H4 (cell line): ENCODE measurements at places on chromosomes 4 and X.

DNA sequence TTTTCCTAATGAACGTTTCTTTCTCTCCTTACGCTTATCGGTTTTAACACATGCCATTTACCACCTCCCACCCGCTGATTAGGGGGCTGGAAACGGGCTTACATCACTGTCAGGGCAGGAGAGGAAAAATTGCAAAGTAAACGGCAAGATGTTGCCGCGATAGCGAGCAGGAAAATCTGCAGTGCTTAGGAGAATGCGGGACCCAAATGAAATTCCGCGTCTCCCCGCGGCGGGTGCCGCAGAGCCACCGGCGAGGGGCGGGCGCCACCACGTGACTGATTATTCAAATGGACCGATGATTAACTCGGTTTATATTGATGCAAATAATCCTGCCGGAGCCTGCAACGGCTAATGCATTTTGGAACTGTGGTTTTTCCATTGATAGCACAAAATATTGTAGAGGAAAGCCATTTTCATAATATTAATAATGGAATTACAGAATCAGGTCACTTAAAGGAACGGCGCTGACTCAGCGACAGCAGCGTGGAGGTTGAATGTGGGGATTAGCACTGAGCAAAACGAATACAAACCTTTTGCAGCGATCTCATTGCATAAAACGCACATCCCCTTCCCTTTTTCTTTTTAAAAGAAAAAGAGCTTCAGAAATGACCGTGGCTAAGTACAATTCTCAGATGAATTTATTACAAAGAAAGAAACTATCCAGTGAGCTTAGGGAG lies 224.2 kb downstream of the STIM2 start:
- DNase-seq, result no peak

- no peak for DNase-seq
Observed at GRCh38 chrX:73932522-73932921, 369.5 kb downstream of the CHIC1 start.

- peak; percentile 33 for DNase-seq
Observed at GRCh38 chr4:174631901-174632758, 109.8 kb upstream of the HPGD start.

GRCh38 chrX:143340190-143340589 lies 177.1 kb downstream of the SPANXN3 start:
- DNase-seq, result no peak

DNA sequence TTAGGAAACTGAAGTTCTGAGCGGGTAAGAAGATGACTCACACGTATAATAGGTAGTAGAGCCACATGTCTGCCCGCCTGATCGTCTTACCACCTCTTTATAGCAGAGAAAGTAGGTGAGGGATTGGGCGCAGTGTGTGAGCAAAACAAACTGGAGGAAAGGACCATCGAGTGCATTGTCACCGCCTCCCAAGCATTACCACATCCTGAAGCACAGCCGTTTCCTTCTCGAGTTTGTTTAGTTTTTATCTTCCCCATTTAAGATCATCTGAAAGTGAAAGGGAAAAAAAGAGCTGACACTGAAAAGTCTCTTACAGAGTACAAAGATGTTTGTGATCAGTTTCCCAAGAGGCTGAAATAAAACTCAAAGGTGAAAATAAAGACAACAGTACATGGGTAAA lies 14.8 kb downstream of the PDK3 start:
- DNase-seq, result peak; percentile 93

DNA sequence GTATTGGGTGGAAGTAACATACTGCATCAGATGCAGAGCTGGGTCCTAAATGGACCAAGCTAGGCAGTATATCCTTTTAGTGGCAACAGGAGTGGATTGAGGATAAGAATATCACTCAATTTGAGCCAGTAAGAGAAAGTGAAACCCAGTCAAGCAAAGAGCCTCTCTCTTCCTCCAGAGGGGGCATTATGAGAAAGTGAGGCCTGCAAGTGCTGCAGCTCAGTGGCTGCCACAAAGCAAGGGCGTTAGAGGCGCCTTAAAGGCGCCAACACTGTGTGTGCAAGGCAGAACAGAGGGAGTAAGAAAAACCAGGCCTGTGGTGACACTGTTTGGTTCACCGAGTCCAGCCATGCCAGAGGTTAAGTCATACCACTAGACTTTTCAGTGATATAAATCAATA lies 17.5 kb downstream of the STX18 start:
- DNase-seq, result peak; percentile 29

- no peak for DNase-seq
Observed at GRCh38 chr4:184387351-184387750, 87.0 kb downstream of the IRF2 start.

GRCh38 chrX:123740536-123740935 lies 7.7 kb upstream of the THOC2 start:
- no peak for DNase-seq

- peak; percentile 100 for DNase-seq
Observed at GRCh38 chrX:318739-319578, at the start of gene GTPBP6. Gene GTPBP6 (minus strand): TSS chrX:318796. CDS start chrX:318787, 9 bp downstream.

DNA sequence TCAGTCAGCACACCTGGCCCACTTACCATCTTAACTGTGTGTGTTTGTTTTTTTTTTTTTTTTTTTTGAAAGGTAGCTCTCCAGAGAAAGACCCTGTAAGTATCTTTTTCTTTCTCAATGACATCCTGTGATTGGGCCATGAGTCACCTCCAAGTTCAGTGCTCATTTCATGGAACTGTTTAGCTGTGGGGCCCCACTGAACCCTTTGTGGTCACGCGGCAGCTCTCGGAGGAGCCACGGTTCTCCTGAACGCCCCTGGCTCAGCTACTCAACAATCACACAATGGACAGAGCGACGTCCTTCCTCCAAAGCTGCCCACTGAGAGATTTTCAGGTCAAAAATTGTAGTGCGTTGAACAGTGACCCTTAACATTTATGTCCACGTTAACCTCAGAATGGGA lies 14.2 kb upstream of the IL3RA start:
- no peak for DNase-seq

GRCh38 chrX:154834562-154834961 lies at the start of gene SMIM9:
Gene SMIM9 (minus strand): TSS chrX:154834662. CDS start chrX:154830856, 3,806 bp downstream.
- DNase-seq, result no peak

DNA sequence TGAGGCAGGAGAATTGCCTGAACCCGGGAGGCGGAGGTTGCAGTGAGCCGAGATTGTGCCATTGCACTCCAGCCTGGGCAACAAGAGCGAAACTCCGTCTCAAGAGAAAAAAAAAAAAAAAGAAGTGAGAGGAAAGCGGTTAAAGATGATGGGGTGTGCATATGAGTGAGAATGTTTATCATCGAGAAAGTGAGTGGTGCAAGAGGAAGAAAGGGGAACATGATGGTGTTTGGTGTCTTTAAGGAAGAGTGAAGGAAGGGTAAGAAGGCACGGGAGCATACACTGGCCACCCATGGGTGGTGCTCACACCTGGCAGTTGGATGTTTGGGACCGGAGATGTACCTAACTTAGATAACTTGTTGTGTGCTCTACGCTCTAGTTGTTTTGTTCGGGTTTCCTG lies 62.2 kb downstream of the STOX2 start:
- DNase-seq, result no peak

DNA sequence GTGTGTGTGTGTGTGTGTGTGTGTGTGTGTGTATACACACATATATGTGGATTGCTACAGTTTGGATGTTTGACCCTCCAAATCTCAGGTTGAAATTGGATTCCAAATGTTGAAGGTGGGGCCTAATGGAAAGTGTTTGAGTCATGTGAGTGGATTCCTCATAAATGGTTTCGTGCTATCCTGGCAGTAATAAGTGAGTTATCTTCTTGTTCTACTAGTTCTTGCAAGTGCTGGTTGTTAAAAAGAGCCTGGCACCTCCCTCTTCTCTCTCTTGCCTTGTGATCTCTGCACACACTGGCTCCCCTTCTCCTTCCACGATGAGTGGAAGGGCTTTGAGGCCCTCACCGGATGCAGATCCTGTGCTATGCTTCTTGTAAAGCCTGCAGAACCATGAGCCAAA lies 344.1 kb downstream of the SH2D1A start:
- DNase-seq, result no peak

DNA sequence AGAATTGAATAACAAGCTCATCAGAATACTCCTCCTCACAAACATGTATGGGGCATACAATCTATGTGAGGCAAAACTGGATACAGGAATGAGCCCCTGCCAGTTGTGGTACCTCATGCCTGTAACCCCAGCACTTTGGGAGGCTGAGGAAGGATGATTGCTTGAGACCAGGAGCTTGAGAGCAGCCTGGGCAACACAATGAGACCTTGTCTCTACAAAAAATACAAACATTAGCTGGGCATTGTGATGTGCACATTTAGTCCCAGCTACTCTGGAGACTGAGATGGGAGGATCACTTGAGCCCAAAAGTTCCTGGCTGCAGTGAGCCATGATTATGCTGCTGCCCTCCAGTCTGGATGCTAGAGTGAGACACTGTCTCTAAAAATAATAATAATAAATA lies 611.0 kb downstream of the NLGN4X start:
- no peak for DNase-seq

DNA sequence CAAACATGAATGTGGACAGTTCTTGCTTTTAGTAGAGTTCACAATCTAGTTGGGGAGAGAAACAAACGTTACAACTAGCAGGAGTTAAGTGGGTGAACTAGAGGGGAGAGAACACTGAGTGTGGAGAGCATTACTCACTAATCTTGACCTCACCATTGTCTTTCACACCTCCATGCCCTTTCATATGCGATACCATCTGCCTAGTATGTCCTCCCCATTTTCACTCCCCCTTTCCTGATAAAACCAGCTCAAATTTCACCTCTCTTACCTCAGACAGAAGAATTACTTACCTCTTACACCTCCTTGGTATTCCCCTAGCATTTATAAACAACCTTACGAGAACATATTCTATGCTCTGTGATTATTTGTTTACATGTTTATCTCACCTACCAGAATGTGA lies 53.6 kb downstream of the LAS1L start:
- DNase-seq, result no peak

- DNase-seq, result peak; percentile 59
Observed at GRCh38 chrX:131816551-131817136, 206.5 kb upstream of the STK26 start.

GRCh38 chr4:72418458-72418857 lies 150.6 kb downstream of the ADAMTS3 start:
- peak; percentile 51 for DNase-seq

- DNase-seq, result peak; percentile 89
Observed at GRCh38 chr4:123396307-123397143, at the start of gene SPRY1. Gene SPRY1 (plus strand): TSS chr4:123396795. CDS start chr4:123401592, 4,797 bp downstream.

- no peak for DNase-seq
Observed at GRCh38 chr4:173526724-173527102, 3.3 kb downstream of the HAND2 start.

DNA sequence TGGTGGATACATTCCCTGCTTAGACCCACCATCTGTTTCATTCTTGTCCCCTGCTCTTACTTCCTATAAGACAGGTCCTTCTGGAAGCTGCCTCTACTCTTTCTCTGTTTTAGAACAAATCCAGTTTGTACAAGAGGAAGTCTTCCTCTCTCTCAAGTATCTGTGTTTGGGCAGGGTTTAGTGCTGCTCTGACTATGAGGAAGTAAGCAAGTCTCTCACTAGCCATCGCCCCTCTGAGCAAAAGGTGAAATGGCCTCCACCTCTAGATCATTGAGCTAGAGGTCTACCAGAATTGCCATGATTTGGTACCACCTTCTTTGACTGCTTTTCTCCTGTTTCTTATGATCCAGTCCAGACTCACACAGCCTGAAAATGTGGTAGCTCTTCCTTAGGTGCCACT lies 8.4 kb downstream of the BTK start:
- DNase-seq, result no peak

DNA sequence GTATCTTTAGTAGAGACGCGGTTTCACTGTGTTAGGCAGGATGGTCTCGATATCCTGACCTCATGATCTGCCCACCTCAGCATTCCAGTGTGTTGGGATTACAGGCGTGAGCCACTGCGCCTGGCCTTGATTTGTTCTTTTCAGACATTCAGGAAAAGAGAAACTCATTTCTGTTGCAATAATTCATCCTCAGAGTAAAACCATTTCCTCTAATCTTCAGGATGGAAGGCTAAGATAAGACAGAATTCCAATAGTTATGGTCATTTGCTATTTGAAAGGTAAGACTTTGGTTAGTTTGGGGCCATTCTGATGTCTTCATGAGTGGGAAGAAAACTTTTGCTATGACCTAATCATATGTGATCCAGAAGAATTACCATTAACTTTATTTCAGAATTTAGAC lies 83.0 kb downstream of the LRP2BP start:
- no peak for DNase-seq

DNA sequence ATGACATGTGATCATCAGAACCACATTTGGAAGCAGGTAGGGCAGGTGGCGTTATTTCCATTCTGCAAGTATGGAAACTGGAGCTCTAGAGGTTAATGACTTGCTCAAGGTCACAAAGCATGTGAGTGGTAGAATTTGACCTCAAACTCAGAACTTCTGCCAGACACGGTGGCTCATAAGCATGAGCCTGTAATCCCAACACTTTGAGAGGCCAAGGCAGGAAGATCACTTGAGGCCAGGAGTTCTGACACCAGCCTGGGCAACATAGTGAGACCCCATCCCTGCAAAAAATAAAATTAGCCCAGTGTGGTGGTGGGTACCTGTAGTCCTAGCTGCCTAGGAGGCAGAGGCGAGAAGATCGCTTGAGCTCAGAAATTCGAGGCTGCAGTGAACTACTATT lies 139.2 kb downstream of the PALLD start:
- DNase-seq, result no peak

GRCh38 chr4:28391877-28392276 lies 1531.2 kb downstream of the STIM2 start:
- DNase-seq, result no peak

GRCh38 chr4:31234494-31234893 lies 514.3 kb downstream of the PCDH7 start:
- DNase-seq, result no peak

- no peak for DNase-seq
Observed at GRCh38 chr4:3041192-3042142, 32.9 kb downstream of the HTT-AS start.

DNA sequence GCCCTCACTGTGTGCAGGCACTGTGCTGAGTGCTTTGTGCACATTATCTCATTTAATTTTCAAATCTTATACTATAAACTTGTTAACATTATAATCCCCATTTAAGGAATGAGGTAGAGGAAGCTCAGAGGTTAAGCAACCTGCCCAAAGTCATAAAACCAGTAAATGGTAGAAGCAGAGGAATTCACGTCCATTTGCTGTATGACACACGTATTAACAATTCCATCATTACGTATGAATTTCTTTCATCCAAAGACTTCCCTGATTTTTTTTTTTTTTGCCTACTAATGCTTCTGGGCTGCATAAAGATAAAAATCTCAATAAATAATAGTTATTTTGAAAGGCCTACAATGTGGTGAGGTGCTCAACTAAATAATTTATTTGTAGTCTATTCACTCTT lies 64.5 kb upstream of the H2AZ1 start:
- peak; percentile 18 for DNase-seq

GRCh38 chr4:34323549-34324320 lies 1920.6 kb downstream of the ARAP2 start:
- no peak for DNase-seq

DNA sequence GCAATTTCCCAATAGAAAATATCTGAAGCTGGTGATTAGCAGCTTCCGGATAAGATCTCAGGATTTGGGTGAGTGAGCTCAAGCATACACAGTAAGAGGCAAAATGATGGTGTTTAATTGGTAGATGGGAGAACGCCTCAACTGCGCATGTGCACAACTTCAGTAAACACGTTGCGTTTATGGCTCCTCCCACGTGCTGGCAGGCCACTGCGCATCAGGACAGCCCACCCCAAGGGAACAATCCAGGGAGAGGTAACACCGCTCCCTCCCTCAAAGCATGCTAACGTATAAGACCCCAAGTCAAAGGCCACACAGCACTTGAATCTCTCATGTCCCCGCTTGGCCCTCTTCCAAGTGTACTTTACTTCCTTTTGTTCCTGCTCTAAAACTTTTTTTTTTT lies 10.3 kb upstream of the CENPU start:
- DNase-seq, result no peak
